AG08395 (cell line): ENCODE measurements at places on chromosomes 7 and 10.
A peak's percentile ranks its signal among the peaks of the same experiment; 100 is the strongest.

DNA sequence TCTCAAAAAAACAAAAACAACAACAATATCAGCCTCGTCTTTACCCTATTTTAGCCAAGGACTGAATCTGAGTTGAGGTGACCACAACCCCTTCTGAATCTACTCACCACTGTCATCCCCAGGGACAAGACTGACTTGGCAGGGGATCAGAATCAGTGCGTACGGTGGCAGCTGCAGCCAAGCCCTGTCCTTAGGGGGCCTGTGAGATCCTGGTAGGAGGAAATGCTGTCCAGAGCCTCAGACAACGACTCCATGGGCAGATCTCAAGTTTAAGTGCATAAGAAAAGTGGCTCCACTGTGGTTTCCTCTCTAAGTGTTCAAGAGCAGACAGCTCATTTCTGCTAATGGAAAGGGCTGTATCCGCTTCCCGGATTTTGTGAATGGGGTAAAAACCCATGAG, 22.4 kb upstream of the CYTH3 start:
- no peak for DNase-seq

- peak; percentile 58 for DNase-seq
Measured at GRCh38 chr10:95236068-95236903, 42.2 kb downstream of the ACSM6 start.

DNA sequence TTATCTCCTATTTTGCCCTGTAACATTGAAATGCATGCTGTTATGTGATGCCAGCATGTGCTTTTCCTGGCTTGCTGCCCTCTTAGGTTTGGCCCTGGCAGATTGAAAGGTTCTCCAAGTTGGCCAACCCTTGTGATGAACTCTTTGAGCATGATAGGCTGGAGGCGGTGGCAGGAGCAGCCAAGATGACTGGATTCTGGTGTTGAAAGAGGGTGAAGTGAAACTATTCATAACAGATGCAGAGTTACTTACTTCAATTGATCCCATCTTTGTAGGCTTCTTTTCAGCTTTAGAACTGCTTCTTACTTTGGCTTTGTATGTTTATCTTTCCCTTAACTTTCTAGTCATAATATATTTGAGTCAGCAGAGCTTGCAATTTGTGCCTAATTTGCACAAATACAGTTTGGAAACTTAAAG, 57.6 kb downstream of the BICC1 start:
- no peak for DNase-seq

- peak; percentile 86 for DNase-seq
Measured at GRCh38 chr10:120422457-120422856, 34.6 kb upstream of the PLPP4 start.
